SJCRH30 (cell line): ENCODE measurements at places on chromosomes 16 and 17.
A peak's percentile ranks its signal among the peaks of the same experiment; 100 is the strongest.

DNA sequence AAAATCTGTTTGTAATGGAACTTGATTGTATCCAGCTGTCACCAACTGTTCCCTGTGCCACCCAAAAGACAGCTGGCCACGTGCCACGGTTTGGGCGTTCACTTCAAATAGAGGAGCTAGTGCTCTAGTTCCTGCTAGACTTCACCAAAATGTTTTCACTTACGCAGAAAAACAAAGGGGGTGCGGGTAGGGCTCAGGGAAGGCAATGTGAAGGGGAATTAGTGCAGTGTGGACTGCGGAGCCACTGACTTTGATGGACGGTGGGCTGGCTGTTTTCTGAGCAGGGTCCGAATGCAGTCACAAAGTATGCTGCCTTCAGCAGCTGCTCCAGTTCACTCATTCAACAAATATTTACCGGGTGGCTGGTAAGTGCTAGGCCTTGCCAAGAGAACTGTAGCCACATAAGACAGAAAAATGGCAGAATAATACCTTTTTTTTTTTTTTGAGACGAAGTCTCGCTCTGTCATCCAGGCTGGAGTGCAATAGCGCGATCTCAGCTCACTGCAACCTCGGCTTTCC lies 7.6 kb upstream of the CYTH1 start:
- 0 out of 2 replicates have a peak, but pooled peaks cover 3% of the 10 kb centered on the region for H3K36me3 ChIP-seq
- H3K27ac ChIP-seq, result peak overlapping the region; percentile 72
- DNase-seq, result peak; percentile 94
- no peak overlapping the region; the same call in 1 of the 2 replicates for H3K4me3 ChIP-seq

- no peak overlapping the region for H3K4me3 ChIP-seq
- H3K4me1 ChIP-seq, result no peaks in the 10 kb centered on the region
- H3K27me3 ChIP-seq, result no peaks in the 10 kb centered on the region
- no peaks in the 10 kb centered on the region for H3K36me3 ChIP-seq
- H3K27ac ChIP-seq, result no peak overlapping the region
These were observed 125.3 kb downstream of the SHISA6 start for GRCh38 chr17:11366272-11366850.

DNA sequence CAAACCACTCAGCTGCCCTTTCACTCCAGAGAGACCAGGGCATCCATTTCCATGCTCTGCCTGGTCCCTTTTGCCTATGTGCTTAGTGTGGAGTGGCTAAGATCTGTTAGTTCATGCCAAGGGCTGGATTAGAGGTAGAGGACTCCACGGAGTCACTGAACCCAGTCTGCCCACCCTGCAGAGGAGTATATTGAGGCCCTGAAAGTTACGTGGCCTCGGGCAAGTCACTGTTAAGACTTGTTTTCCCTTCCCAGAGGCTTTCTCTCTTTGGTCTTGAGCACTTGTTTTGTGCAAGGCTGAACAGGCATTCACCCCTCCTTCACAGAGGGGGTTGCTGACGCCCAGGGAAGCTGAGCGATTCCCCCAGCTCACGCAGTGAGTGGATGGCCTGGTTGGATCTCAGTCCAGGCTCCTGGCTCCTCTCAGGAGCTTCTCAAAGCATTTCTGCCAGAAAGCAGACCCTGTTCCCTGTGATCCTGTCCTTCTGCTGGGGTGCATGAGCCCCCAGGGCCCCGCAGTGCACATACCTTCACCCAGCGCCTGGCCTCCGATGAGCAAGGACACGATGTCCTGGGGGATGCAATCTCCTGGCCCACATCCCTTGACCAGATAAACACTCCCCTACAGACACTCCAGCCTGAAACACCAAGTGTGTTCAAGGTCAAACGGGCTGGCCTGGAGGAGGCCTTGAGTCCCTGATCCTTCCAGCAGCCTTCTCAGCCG lies 153.4 kb upstream of the GSE1 start:
- no peaks in the 10 kb centered on the region for H3K36me3 ChIP-seq
- no peak overlapping the region for H3K27ac ChIP-seq
- no peak overlapping the region for H3K4me3 ChIP-seq
- DNase-seq, result no peak

DNA sequence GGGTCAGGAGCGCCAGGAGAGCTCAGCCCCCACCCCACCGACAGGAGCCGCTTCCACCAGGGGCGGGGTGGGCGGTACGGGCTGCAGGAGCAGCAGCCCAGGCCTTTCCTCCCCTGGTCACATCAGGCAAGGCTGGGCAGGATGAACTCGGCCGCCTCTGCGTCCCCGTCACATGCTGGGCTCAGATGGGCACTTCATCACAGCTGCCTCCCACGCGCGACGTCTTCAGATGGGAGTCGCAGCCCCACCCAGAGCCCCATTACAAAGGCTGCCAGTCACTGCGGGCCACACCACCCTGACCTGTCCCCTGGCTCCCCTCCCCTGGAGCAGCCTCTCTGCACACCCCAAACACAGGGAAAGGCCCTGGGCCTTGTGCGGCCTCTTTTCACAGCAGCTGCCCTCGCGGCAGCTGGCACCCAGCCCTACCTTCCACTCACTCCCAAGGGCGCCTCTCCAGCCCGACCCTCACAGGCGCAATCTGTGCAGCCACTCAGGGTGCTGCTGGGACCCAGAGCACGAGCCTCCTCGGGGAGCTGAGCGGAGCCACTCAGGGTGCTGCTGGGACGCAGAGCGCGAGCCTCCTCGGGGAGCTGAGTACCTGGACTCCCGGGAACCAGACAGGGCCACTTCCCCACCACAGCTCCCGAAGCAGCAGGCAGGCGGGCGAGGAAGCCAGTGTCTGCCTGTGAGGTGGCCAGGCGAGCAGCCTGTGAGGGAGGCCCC lies 4.7 kb downstream of the ZNF598 start:
- H3K4me1 ChIP-seq, result peaks cover 23% of the 10 kb centered on the region
- H3K27ac ChIP-seq, result peak overlapping the region; percentile 62
- peak; percentile 50 for DNase-seq
- H3K4me3 ChIP-seq, result no peak overlapping the region

DNA sequence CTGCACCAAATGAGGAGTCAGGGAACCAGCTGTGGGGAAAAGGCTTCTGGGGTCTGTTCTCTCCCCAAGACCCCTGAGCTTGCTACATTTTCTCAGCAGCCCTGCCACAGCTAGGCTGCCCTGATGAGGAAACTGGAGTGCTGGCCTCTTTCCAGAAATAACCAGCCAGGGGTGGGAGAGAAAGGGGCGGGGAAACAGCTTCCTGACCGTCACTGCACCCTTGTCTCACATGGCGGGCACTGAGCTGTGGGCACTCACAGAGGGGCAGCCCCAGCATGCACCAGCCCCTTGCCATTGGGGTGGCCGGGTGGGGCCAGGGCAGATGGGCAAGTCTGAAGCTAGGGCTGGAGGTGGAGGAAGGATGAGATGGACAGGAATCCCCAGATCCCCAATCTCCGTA lies 2.9 kb downstream of the SRL start:
- H3K27me3 ChIP-seq, result no peaks in the 10 kb centered on the region
- H3K27ac ChIP-seq, result no peak overlapping the region
- H3K36me3 ChIP-seq, result no peaks in the 10 kb centered on the region
- no peak for DNase-seq
- peaks cover 25% of the 10 kb centered on the region for H3K4me1 ChIP-seq

GRCh38 chr16:23578101-23578830 lies 17.9 kb downstream of the NDUFAB1 start:
- H3K4me3 ChIP-seq, result no peak overlapping the region
- H3K27me3 ChIP-seq, result no peaks in the 10 kb centered on the region
- no peak for DNase-seq
- H3K27ac ChIP-seq, result no peak overlapping the region

DNA sequence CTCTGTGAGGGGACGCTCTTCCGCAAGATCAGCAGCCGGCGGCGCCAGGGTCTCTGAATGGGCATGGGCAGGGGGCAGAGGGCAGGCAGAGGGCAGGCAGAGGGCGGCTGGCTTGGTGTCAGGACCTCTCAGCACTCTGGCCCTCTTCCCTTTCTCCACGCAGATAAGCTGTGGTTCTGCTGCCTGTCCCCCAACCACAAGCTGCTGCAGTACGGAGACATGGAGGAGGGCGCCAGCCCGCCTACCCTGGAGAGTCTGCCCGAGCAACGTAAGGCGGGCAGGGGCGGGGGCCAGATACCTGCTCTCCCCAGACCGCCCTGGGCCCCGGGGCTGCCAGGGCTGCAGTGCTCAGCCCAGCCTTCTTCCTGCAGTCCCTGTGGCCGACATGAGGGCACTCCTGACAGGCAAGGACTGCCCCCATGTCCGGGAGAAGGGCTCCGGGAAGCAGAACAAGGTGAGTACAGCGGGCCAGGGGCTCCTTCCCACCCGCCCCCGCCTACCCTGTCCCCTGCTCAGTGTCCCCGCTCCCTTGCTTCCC lies 4.1 kb downstream of the ELMO3 start:
- DNase-seq, result no peak
- peaks cover 32% of the 10 kb centered on the region for H3K36me3 ChIP-seq
- no peak overlapping the region for H3K4me3 ChIP-seq
- no peaks in the 10 kb centered on the region for H3K4me1 ChIP-seq
- H3K27me3 ChIP-seq, result no peaks in the 10 kb centered on the region

- H3K4me1 ChIP-seq, result no peaks in the 10 kb centered on the region
- H3K4me3 ChIP-seq, result no peak overlapping the region
- no peak for DNase-seq
- 0 out of 2 replicates have a peak, but pooled peaks cover 4% of the 10 kb centered on the region for H3K36me3 ChIP-seq
These were observed 49.0 kb upstream of the ENDOV start for GRCh38 chr17:80365983-80366382.

DNA sequence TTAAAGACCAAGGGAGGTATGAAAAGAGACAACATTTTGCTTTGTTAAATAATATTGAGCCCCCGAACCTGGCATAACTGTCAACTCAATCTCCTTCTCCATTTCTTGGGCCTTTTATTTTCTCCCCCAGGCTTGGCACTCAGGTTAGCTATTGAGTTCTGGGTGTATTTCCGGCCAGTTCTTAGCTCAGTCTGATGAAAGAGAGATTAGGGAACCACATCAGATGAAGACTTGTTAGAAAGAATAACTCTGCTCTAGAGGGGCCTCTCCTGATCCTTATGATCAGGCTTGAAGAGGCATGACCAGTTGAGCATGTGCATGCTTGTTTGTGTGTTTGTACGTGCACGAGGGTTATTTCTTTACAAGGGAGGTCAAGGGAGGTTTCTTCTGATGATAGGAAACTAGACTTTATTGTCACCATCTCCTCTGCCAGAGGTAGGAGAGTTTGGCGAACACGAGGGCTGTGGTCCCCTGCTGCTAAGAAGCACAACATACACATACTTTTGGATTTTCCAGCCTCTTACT lies 29.2 kb upstream of the HS3ST2 start:
- no peaks in the 10 kb centered on the region for H3K4me1 ChIP-seq
- H3K36me3 ChIP-seq, result no peaks in the 10 kb centered on the region
- DNase-seq, result no peak
- H3K27me3 ChIP-seq, result no peaks in the 10 kb centered on the region
- no peak overlapping the region for H3K27ac ChIP-seq

GRCh38 chr16:1982013-1982433 lies 754 bp upstream of the NOXO1 start:
- peak; percentile 97 for DNase-seq
- H3K4me1 ChIP-seq, result peaks cover 30% of the 10 kb centered on the region
- H3K27me3 ChIP-seq, result no peaks in the 10 kb centered on the region
- peak overlapping the region; percentile 57 for H3K27ac ChIP-seq
- H3K4me3 ChIP-seq, result no peak overlapping the region

DNA sequence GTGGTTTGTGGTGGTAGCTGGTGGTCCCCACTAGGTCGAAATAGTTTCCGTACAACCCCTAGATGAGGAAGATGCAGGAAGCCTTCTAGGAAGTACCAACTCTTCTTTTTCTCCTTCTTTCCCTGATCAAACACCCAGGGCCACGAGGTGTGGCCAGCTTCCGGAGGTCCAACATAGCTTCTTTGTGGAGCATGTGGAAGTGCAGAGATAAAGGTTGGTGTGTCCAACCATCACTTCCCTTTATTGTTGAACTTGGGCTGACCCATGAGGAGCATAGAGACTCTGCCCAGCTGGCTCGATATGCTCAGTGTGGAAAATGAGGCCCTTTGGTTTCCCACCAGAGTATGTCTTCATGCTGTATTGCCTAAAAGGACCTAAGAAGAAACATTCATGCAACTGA lies 6.3 kb upstream of the RGS9 start:
- H3K27me3 ChIP-seq, result no peaks in the 10 kb centered on the region
- H3K4me1 ChIP-seq, result no peaks in the 10 kb centered on the region
- H3K4me3 ChIP-seq, result no peak overlapping the region
- H3K27ac ChIP-seq, result no peak overlapping the region
- H3K36me3 ChIP-seq, result no peaks in the 10 kb centered on the region
- DNase-seq, result no peak

GRCh38 chr17:29102741-29103181 lies 59.8 kb downstream of the PIPOX start:
- peaks cover 67% of the 10 kb centered on the region for H3K36me3 ChIP-seq
- H3K27me3 ChIP-seq, result no peaks in the 10 kb centered on the region
- peaks cover 19% of the 10 kb centered on the region for H3K4me1 ChIP-seq
- H3K4me3 ChIP-seq, result no peak overlapping the region

GRCh38 chr17:79997011-79997660 lies 38.5 kb downstream of the TBC1D16 start:
- no peak overlapping the region for H3K4me3 ChIP-seq
- H3K4me1 ChIP-seq, result peaks cover 22% of the 10 kb centered on the region
- no peak for DNase-seq
- H3K27me3 ChIP-seq, result no peaks in the 10 kb centered on the region

DNA sequence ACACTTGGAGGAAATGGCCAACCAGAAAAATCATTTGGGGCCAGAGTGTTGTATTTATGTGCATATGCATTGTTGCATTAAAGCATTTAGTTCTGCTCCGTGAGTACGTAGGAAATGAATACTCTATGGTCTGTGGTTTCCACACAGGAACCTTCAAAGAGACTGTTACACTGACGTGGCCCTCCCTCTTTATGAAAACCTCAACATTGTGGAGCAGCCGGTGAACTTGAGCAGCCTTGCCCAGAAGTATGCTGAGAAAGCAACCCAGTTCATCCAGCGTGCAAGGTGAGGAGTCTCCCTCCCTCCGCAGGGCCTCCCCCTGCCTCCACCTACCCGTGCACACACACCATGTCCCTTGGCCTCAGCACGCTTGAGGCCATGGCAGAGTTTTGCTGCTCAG lies 65.2 kb downstream of the ARSG start:
- H3K4me3 ChIP-seq, result no peak overlapping the region
- no peaks in the 10 kb centered on the region for H3K4me1 ChIP-seq

GRCh38 chr16:23694265-23694643 lies 15.6 kb downstream of the PLK1 start:
- no peaks in the 10 kb centered on the region for H3K4me1 ChIP-seq
- H3K36me3 ChIP-seq, result peaks cover 13% of the 10 kb centered on the region
- no peak for DNase-seq
- H3K4me3 ChIP-seq, result no peak overlapping the region
- no peaks in the 10 kb centered on the region for H3K27me3 ChIP-seq
- H3K27ac ChIP-seq, result no peak overlapping the region

DNA sequence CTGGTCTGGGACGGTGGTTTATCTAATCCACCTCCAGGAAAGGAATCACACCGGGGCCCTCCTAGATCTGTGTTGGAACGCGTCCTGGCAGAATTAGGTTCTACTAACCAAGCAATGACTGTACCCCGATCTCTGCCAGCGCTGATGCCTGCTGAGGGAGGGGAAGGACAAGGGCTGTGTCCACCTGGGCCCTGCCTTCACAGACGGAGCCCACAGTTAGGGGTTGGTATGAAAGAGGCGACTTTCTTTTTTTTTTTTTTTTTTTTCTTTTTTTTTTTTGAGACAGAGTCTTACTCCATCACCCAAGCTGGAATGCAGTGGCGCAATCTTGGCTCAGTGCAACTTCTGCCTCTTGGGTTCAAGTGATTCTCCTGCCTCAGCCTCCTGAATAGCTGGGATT lies 9.9 kb upstream of the KRT19 start:
- no peak overlapping the region for H3K4me3 ChIP-seq
- H3K27me3 ChIP-seq, result no peaks in the 10 kb centered on the region
- peaks cover 3% of the 10 kb centered on the region; the same call in 1 of the 2 replicates for H3K4me1 ChIP-seq
- DNase-seq, result no peak

- H3K27ac ChIP-seq, result no peak overlapping the region
- DNase-seq, result no peak
- H3K4me1 ChIP-seq, result no peaks in the 10 kb centered on the region
- no peak overlapping the region for H3K4me3 ChIP-seq
These were observed 9.8 kb downstream of the MPHOSPH6 start for GRCh38 chr16:82160226-82160625.
